Ammon's horn (tissue), 1 donor: ENCODE measurements at places on chromosomes 7 and 10.
A peak's percentile ranks its signal among the peaks of the same experiment; 100 is the strongest.

DNA sequence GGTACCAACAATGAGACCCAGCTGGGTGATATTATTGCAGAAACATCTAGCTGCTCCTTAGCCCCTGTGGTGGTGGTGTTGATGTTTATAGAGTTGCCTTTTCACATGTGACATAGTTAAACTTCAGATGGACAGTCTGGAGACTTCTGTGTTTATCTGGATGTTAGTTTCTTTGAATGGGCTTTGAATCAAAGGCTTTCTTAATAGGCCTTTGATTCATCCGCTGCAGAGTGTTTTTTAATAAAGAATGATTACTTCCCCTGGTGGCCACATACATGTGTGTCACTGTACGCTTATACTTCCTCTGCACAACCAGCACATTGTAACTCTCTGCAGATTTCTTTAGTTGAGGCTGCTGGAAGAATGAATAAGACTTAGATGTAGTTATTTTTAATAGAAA, 221.0 kb downstream of the DYNC1I1 start:
- DNase-seq, result no peak

DNA sequence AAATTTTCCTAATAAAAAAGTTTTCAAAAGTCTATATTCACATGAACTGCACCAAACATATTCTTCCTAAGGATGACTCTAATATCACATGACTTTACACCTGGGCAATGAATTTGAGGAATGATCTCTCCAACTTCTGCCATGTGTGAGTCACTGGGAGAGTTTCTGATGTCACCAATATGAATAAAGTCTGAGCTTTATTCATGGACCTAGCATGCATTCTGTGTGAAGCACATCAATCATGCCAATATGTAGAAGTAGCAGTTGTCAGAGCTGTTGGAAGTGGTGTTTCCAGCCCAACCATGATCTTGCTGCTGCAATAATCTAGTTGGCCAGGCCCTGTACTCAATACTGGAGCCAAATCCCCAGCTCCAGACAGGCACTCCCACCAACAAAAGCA, 91.7 kb upstream of the IFRD1 start:
- DNase-seq, result no peak

- DNase-seq, result no peak
Observed at GRCh38 chr10:90274721-90275468, 573.5 kb downstream of the KIF20B start.

- DNase-seq, result no peak
Observed at GRCh38 chr7:139914306-139915267, 85.5 kb downstream of the TBXAS1 start.

DNA sequence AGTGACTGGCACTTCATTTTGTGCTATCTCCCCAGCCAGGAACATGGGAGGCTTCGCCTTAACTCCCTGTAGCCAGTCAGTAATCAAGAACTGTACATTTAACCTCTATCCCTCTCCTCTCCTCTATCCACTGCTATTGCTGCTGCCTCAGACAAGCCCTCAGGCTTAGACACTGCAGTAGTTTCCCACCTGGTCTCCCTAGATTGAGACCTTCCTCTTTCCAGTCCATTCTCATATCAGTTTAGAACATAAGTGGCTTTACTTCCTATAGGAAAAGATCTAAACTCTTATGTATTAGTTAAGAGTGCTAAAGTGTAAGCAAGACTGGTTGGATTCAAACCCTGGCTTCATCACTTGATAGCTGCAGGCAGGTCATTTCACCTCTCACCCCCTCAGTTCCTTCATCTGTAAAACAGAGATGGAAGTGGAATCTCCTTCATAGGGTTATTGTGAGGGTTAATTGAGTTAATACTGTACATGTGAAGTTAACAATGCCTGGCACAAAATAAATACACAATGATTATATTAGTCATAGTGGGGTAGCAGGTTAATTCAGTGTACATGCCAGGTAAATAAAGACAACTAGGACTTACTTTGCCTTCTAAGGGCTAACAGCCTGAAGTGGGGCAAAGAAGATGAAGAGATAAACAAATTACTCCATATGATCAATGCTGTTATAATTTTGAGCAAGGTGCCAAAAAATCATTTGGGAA, 76.1 kb downstream of the ZNF277 start:
- no peak for DNase-seq

DNA sequence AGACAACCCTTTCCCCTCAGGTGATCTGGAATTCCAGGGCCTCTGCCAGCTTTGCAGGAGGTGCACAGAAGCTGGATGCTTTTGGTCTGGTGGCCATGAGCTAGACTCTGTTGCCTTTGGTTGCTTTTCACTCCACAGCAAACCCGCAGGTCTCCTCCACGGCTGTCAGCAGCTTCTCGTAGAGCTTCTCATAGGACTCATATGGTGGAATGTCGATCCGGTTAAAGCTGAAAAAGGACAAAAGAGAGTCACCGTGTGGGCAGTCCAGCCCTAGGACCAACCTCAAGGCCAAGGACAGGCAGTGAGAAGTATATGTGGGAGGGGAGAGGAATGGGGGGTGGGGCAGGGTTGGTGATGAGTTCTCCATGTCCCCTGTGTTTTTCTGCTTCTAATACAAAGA, 113.5 kb downstream of the SMURF1 start:
- no peak for DNase-seq

DNA sequence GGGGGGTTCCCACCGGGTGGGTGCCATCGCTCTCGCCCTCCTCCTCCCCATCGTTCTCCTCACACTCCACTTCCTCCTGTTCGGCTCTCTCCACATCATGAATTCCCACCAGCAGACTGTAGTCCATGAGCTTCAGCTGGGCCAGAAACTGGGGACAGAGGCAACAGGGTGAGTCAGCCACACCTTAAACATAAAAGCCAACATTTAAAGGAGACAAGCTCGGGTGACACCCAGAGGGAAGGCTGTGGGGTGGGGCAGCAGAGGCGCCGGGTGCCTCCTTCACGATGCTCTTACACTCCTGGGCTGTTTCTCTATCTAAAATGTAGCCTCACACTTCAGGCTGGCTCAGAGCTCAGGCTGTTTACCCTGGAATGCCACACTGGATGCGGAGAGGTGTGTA, 172.5 kb downstream of the PIP4K2A start:
- no peak for DNase-seq

DNA sequence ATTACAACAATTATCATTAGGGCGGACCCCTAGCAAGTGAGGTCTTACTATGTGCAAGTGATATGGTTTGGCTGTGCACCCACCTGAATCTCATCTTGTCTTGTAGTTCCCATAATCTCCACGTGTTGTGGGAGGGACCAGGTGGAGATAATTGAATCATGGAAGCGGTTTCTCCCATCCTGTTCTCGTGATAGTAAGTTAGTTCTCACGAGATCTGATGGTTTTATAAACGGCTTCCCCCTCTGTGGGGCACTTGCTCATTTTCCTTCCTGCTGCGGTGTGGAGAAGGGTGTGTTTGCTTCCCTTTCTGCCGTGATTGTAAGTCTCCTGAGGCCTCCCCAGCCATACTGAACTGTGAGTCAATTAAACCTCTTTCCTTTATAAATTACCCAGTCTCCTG, 96.1 kb upstream of the CDK6 start:
- DNase-seq, result no peak

DNA sequence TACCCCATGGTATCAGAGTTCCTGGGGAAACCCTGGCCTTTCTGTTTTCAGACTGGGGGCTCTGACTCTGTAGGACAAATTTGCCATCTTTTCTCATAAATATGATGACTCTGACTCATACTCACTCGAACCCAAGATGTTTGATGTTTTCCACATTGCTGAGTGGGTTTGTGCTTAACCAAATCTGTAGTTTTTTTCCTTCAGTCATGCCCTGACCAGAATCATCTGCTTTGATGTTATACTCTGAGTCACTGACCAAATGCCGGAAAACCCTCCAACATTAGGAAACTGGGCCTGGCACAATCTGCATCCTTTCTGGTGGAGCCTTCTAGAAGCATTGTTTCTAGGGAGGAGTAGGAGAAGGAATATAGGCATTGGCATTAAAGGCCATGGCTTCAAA, 118.7 kb downstream of the C10orf105 start:
- DNase-seq, result no peak

GRCh38 chr7:156919132-156919713, 26.2 kb upstream of the LMBR1 start:
- DNase-seq, result no peak

DNA sequence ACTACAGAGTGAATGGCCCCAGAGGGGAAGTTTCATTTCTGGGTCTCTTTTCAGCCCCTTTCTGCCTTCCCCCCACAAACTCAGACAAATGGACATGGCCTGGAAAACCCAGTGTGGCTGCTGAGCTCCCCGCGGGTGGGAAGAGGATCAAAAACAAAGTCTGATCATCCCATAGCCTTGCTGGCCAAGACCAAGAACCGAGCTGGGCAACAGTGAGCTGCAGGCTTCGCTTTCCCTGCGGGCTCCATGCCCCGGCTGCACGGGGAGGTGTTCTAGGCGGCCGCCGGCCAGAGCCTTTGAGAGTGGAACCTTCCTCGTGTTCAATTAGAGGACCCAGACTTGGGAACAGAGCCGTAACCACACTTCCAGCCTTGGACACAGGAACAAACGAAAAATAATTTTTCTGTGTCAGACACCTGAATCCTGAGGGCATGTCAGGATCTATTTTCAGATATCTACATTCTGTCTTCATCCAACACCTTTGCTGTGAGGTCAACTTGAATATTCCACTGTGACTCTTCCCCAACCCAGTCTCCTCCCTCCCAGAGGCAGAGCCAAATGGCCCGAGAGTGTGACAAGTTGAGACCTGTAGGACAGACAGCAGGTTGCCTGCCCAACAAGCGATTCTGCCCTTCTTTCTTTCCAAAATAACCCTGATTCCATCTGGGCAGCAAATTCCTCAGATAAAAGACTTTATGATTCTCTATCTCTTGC, 26.0 kb downstream of the WDR86 start:
- no peak for DNase-seq

DNA sequence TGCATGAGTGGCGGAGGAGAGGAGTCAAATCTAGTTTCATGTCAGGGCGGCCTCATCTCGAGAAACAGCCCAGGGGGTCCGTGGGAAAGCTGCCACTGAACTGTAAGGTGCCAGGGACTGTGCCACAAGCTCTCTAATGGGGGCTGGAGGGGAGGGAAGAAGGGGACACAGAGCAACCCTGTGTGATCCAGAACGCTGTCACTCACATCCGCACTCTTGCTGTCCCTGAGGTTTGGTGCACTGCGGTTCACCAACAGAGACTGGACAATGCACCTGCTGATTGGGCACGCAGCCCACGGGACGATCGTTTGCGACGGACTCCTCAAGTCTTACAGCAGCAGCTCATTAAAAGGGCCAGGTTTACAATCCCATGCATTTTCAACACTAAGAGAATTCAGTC, 47.7 kb downstream of the AMZ1 start:
- no peak for DNase-seq

DNA sequence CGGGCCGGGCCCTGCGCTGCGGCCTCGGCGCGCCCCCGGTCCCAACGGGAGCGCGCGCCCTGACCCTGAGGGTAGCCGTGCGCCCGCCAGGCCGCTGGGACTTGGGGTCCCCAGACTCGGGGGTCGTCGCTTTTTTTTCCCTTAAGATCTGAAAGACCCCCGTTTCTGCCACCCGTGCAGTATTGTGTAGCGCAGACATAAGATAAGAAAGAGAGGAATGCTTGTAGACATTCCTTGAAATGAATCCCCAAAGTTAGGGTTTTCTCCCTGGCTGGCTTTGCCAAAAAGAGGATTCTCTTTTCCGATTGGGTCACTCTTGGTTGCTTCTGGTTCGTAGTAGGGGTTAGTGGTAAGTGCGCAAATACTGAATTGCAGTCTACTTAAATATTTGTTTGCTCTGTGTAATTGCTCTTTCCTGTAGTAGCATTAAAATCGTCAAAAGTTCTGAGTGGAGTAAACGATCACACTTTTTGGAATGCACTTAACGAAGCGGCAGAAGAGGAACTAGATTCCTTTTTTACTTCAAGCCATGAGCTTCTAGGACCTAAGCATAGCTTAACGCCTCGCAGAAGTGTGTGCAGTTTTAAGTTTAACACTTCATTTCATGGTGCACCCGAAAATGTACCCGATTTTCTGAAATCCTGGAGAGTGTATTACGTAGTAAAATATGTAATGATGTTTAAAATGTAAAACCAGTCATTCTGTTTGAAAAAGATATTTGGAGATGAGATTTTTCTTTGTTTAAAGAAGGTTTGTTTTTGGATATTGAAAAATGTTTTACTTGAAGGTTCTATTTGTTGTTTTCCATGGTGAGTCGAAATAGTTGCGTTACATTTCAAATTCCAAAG, 1.3 kb downstream of the CUL1 start:
- DNase-seq, result no peak

DNA sequence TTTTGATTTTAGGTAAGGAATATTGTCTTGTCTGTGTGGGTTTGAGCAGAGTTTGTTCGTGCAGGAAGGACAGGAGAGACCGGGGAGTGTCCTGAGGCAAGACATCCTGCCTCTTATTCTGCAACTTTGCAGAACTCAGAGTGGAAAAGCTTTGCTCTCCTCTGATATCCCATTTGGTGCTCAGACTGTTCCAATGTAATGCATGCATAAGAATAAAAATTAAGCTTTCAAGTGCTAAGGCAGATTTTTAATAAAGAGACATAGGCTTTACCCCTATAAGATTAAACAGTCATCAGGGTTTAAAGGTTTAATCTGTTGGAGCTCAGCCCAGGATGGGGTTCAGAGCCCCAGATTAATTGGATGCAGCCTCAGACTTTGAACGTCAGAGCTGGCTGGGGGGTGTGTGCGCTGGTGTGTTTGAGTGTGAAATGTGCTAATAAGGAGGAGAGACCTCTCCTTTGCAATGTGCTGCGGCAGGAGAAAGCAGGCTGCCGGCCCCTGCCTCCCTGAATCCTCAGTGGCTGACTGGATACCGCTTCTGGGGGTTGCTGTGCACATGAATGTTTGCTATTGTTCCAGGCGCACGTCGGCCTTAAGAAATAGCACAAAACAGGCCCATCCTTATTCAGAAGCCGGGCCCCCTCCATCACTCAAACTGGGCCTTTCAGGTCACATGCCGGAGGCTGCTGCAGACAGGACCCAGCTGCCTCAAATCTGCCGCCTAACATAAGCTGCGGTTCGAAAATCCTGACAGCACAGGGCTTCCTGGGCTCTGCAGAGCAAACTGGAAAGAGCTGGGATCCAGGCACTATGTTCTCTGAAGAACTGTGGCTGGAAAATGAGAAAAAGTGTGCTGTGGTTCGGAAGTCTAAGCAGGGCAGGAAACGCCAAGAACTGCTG, 84.1 kb upstream of the PRR15 start:
- peak; percentile 87 for DNase-seq

- no peak for DNase-seq
Observed at GRCh38 chr10:90788968-90789367, 68.9 kb downstream of the HTR7 start.

- DNase-seq, result no peak
Observed at GRCh38 chr7:99459087-99459486, 6.9 kb downstream of the ATP5MF start.

GRCh38 chr10:133377818-133378250, 1.2 kb upstream of the PAOX start:
- DNase-seq, result no peak

DNA sequence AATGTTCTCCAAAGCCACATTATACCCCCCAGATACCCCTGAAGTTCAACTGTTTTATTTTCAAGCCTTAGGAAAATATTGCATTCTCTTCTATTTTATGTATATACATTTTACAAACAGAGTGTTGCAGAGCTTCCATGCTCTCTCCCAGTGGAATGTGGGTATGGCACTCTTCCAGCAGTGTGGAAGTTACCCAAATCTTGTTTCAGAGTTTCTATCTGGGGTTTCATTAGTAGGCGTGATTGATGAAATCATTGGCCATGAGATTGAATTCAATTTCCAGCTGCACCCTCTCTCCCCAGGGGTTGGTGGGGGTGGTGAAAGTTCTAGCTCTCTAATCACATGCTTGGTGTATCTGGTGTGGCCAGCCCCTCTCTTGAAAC, 350.4 kb downstream of the RPS24 start:
- DNase-seq, result no peak
